ENCODE measurements at places on chromosomes 7 and 10.

GRCh38 chr10:111076682-111077478, at the start of gene ADRA2A:
Gene ADRA2A, plus strand, starts transcription at chr10:111077029. Its CDS starts 968 bp downstream, at chr10:111077997.
- DNase-seq: peak; percentile 52
- no peaks in the 10 kb centered on the region for H3K36me3 ChIP-seq
- H3K27ac ChIP-seq: no peak within 1 kb of the TSS
- no peaks in the 10 kb centered on the region for H3K4me1 ChIP-seq
- H3K27me3 ChIP-seq: no peaks in the 10 kb centered on the region
- peak within 1 kb of the TSS; percentile 60 for H3K4me3 ChIP-seq

DNA sequence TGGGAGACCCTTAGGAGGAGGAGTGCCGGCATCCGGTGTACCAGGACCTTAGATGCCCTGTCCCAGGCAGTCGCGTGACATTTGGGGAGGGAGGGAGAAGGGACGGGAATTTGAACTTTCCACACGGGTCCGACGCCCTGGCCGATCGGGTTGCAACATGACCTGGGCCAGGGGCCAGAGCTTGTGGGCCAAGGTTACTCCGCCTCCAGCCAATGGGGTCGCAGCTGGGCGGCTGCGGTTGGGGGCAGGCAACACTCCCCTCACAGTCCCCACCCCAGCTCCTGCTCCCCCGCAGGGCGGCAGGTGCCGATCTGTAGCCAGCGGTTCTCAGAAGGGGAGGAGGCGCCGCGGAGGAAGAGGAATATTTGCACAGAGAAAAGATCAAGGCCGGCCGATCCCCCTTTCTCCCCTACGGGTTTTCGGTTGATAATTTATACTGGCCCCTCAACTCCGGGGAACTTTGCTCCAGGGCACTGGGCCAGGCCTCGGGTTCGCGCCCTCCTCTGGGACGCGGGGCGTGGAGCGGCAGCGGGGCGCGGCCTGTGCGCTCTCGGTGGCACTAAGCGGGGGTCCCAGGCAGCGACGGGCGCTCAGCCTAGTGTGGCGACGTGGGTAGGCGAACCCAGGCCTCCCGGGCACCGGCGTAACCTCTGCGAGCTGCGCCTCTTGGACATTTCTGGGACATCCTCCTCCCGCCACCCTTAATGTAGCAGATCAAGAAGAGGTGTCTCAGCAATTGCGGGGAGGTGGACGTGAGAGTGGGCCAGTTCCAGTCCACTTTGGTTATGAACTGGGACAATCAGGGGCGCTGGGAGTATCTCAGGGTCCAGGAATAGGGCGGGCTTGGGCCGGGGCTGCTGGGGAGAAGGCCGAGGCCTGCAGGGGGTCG, 1.2 kb downstream of the MLXIPL start:
- H3K36me3 ChIP-seq: no peaks in the 10 kb centered on the region
- DNase-seq: no peak
- no peak overlapping the region for H3K27ac ChIP-seq
- H3K27me3 ChIP-seq: peaks cover 49% of the 10 kb centered on the region

GRCh38 chr7:36945612-36946400, 221.5 kb upstream of the AOAH start:
- H3K27ac ChIP-seq: peak overlapping the region; percentile 17
- peaks cover 61% of the 10 kb centered on the region for H3K4me1 ChIP-seq
- H3K36me3 ChIP-seq: no peaks in the 10 kb centered on the region
- peak; percentile 41 for DNase-seq
- H3K4me3 ChIP-seq: no peak overlapping the region

DNA sequence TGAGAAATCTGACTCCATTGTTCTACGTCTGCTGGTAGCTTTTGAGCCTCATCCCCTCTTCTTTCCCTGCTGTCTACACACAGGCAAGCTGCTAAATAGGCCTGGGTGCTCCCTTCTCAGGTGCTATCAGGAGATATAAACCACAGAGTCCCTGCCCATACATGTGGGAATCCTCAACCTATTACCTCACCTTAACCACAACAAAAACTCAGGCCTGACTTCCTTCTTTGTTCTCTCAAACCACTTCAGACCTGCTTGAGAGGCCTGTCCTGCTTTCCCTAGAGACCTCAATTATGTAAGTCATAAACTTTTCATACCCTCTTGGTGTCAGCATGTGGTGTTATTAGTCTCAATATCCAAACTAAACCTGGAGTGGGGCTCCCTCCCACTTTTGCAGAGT, 75.0 kb upstream of the MAGI2 start:
- H3K27me3 ChIP-seq: no peaks in the 10 kb centered on the region
- peak; percentile 41 for DNase-seq
- no peaks in the 10 kb centered on the region for H3K4me1 ChIP-seq
- H3K4me3 ChIP-seq: no peak overlapping the region
- H3K27ac ChIP-seq: no peak overlapping the region

GRCh38 chr7:12397671-12398070, 6.0 kb downstream of the VWDE start:
- DNase-seq: no peak
- H3K27me3 ChIP-seq: no peaks in the 10 kb centered on the region
- H3K4me1 ChIP-seq: no peaks in the 10 kb centered on the region
- no peak overlapping the region for H3K27ac ChIP-seq
- no peak overlapping the region for H3K4me3 ChIP-seq

DNA sequence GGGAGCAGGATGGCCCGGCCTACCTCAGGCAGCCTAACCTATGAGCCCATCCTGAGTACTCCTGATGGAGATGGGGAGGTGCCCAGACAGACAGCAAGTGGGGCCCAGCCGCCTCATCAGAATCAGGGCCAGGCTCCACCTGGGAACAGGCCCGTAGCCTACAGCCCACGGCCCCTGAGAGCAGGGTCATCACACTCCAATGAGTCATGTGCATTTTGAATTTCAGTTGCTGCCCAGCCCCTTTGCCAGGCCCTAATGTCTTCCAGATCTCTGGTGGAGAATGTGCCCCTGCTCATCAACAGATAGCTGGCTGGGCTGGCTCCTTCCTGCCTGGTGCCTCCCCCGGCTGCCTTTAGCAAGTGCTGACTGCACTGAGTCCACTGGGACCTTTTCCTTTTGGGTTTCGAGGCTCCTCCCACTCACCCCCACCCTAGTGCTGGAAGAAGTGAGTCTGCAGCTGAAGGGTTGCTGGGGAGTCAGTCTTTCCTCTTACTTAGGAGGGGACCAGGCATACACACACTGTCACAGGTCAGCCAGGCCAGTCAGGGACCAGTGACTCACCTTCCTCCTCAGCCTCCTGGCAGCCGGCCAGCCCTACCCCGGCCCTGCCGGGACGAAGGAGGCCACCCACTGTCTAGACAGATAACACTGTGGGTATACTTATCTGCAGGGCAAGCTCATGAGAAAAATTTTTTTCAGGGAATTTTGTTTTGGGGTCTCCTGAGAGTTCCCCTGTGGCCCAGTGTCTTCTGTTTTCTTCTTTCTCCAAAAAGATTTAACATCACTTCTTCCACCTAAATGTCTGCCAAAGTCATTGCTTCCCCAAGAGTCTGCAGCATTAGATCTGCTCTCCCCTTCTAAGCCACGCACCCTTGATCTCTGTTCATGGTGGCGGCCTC, 9.1 kb upstream of the ASIC3 start:
- no peaks in the 10 kb centered on the region for H3K4me1 ChIP-seq
- H3K4me3 ChIP-seq: no peak overlapping the region
- no peaks in the 10 kb centered on the region for H3K36me3 ChIP-seq
- no peak for DNase-seq

DNA sequence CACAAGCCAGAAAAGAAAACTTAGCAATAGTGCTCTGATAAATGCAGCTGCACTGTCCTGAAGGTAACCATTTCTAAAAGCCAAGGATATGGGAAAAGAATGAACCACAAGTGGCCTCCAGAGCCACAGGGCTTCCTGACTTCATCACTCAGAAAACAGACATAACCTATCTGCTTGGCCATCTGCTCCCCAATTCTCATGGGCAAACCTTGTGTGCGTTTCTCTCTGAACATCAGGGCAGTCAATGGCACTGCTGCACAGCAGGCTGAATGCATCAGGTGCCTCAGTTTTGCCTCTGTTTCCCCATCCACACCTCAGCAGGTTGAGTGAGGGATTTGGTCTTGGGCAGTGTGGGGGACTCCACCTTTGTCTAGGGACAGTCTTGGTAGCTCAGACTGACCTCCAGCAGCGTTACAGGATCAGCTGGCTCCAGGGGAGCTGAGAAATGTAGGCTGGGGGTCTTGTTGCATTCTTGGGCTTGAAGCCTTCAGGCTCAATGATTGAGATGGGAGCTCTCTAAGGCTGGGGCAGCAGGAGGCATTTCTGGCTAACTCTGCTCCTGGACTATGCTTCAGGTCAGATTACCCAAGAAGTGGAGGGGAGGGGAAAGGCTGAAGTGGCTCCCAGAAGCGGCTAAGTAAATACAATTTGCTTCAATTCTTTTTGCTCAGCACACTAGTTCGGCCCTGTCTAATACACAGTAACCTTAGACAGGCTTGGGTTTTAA, 23.6 kb upstream of the PDLIM1 start:
- no peak overlapping the region for H3K27ac ChIP-seq
- no peak overlapping the region for H3K4me3 ChIP-seq
- no peaks in the 10 kb centered on the region for H3K36me3 ChIP-seq

DNA sequence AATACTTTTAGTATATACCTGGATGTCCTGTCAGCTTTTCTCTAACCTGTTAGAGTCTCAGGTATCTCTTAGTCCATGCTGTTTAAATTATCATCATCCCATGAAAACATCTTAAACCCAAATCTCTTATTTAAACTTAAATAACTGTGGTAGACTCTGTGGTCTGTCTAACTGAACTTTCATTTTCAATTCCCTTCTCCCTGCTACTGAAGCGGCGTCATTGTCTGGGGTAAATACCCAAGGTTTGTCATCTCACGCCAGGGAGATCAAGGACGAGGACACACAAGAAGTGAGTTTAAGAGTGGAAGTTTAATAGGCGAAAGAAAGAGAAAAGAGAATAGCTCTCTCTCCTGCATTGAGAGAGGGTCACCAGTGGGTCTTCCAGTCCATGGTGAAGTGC, 804.4 kb upstream of the CELF2 start:
- no peaks in the 10 kb centered on the region for H3K27me3 ChIP-seq
- H3K4me1 ChIP-seq: peaks cover 9% of the 10 kb centered on the region
- no peaks in the 10 kb centered on the region for H3K36me3 ChIP-seq

GRCh38 chr7:43148161-43148731, 35.8 kb downstream of the HECW1 start:
- no peak overlapping the region for H3K27ac ChIP-seq
- H3K27me3 ChIP-seq: no peaks in the 10 kb centered on the region
- no peak overlapping the region for H3K4me3 ChIP-seq
- H3K4me1 ChIP-seq: no peaks in the 10 kb centered on the region
- DNase-seq: no peak

- no peak overlapping the region for H3K4me3 ChIP-seq
- H3K27ac ChIP-seq: no peak overlapping the region
- H3K36me3 ChIP-seq: no peaks in the 10 kb centered on the region
These were observed 179.8 kb downstream of the WNT2 start for GRCh38 chr7:117143066-117143465.

- H3K27me3 ChIP-seq: peaks cover 74% of the 10 kb centered on the region
- H3K27ac ChIP-seq: no peak overlapping the region
- peak overlapping the region; percentile 55 for H3K4me3 ChIP-seq
- H3K4me1 ChIP-seq: peaks cover 6% of the 10 kb centered on the region
- H3K36me3 ChIP-seq: no peaks in the 10 kb centered on the region
These were observed 2.3 kb downstream of the IGF2BP3 start for GRCh38 chr7:23467806-23468525.

DNA sequence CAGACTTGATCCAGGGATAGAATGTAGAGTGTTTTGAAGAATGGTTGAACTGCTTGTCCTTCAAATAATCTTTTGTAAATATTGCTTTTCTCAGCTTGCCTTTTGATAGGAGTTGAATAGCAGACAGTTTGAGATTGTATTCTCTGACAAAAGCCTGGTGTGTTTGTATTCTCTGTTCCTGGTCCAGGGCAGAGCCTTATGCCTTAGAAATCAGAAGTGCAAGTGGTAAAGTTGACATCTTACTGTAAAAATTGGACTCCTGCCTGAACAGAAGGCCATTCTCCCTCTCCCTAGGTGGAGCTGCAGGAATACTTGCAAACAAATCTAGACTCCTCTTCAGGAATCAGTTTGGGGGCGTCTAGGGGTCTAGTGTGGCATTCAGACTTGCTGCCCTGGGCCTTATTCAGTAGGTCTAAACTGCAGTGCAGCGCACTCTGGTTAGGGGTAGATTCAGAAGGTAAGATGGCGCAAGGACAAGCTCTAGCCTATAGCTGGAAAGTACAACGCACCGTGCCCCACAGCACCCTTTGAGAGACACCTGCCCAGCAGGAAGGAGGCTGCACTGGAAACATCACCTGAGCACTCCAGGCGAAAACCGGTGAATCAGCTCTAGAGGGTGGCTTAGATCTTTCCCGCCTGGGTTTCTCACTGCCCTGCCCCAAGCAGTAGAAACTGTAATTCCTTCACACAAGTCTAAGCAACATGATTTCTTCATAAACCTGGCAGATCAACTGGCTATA, 608.5 kb upstream of the GALNT17 start:
- no peaks in the 10 kb centered on the region for H3K4me1 ChIP-seq
- no peak overlapping the region for H3K27ac ChIP-seq
- H3K27me3 ChIP-seq: no peaks in the 10 kb centered on the region
- H3K36me3 ChIP-seq: no peaks in the 10 kb centered on the region

DNA sequence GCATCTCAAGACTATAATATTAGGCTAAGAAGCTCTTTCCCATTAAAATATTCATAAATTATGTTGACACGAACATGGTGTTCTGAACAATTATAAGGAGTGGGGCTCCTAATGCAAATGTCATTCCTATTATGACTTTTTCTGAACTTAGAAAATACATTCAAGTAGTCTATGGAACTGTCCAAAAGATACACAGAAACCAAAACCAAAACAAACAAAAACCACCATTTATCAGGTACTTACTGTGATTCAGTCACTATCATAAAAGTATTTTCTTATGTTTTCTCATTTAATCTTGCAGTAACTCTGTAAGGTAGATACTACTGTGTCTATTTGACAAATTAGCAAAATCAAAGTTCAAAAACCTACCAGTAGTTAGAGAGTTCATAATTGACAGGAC, 406.8 kb downstream of the GFRA1 start:
- no peaks in the 10 kb centered on the region for H3K27me3 ChIP-seq
- no peaks in the 10 kb centered on the region for H3K36me3 ChIP-seq
- no peak overlapping the region for H3K27ac ChIP-seq
- no peak overlapping the region for H3K4me3 ChIP-seq

DNA sequence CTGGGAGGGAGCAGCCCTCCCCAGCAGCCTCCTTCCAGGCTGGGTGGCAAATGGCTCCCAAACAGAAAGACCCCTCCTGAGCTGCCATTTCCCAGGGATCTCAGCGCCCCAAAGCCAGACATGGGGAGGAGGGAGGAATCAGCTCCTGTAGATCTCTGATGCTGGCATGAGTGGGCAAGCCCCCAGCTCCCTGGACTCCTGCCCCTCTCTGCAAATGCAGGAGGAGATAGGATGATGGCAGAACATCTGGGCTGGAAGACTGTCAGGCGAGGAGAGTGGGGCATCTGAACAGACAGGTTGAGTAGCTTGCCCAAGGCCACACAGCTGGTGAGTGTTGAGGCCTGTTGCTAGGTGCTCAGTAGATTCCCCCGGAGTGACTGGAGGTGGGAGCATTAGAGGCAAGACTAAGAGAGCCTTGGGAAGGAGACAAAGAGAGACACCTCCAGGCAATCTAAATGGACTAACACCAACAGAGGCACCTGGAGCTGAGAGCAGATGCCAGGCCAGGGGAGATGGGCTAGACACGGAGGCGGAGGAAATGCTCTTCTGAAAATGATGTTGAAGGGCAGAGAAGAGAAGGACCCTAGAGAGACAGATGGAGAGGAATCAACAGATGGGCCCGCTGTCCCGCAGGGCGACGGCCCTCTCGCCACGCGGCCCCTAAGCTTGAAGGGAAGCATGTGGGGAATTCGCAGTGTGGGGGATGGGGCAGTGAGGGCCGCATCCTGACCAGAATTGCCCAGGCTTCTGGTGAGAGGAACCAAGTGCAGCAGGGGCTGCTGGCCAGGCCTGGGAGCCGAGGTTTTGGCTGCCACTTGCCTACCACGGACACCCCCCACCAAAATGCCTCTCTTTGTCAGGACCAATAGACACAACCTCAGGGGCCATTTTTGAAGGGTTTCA, 84.8 kb upstream of the LRRC4 start:
- H3K27ac ChIP-seq: no peak overlapping the region
- no peak for DNase-seq
- no peaks in the 10 kb centered on the region for H3K27me3 ChIP-seq
- peaks cover 22% of the 10 kb centered on the region for H3K4me1 ChIP-seq

Data from MM.1S (cell line).